ENCODE measurements at places on chromosomes 5 and 9.

DNA sequence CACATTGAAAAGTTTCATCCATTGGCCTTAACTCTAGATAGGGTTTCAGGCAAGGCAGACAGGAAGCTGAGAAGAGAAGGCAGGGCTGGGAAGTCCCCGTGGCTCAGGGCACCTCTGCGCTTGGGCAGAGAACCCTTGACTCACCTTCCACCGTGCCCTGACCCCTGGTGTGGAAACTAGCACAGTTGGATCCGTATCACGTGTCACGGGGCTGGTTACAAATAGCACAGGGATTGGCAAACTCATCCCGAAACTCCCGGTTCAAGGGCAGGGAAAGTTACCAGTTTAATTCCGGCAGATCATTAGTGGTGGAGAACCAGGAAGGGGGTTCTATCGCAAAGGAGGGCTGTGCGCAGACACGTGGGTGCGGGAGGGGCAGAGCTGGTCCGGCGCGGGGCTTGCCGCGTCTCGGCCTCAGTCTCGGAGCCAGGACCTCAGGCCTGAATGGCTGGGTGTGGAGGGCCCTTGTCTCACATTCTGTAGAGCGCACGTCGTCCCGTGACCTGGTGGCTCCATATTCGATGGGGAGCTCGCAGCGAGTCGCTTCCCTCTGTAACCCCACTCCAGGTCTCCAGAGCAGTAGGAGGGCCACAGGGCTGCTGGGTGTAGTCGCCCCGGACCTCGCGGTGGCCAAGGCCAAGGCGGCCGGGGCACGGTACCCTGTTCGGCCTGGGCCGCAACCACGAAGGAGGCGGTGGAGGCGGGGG is 771 bp upstream of the TMEM171 start:
- DNase-seq, result no peak

- DNase-seq, result no peak
Observed at GRCh38 chr5:79301046-79301712, 65.2 kb downstream of the JMY start.

GRCh38 chr9:108845507-108845906 is 10.3 kb downstream of the ACTL7B start:
- no peak for DNase-seq

DNA sequence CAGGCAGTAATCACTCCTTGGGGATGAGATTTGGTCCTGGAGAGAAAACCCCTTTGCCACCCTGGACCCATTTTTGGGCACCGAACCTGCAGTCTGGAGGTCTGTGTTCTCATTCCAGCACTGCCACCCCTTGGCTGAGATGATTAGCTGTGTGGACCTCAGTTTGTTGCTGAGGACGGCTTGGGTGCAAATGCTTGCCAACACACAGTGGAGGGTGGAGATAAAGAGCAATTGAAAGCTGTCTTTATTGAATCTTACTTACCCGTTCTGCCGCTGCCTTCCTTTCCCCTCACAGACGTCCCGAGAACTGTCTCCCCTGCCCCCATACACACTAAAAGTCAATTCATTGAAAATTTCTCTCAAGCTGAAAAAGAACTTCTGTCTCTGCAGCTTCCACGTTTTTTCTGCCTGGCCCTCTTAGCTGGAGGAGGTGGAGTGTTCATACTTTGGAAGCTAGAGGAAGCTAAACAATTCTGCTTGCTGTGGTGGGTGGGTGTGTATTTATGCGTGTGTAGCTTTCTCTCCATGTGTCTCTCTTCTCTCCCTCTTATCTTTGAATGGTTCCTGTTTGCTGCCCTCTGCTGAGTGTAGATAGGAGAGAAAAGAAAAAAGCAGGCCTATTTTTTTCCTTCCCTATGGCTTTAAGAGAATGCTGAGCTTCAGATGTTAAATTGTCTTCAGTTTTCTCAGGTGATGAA is 6.6 kb downstream of the GALNT10 start:
- DNase-seq, result no peak

GRCh38 chr9:16871336-16872151 is 1.1 kb upstream of the BNC2 start:
- no peak for DNase-seq

- no peak for DNase-seq
Observed at GRCh38 chr9:100466829-100467221, 6.1 kb upstream of the TMEFF1 start.

DNA sequence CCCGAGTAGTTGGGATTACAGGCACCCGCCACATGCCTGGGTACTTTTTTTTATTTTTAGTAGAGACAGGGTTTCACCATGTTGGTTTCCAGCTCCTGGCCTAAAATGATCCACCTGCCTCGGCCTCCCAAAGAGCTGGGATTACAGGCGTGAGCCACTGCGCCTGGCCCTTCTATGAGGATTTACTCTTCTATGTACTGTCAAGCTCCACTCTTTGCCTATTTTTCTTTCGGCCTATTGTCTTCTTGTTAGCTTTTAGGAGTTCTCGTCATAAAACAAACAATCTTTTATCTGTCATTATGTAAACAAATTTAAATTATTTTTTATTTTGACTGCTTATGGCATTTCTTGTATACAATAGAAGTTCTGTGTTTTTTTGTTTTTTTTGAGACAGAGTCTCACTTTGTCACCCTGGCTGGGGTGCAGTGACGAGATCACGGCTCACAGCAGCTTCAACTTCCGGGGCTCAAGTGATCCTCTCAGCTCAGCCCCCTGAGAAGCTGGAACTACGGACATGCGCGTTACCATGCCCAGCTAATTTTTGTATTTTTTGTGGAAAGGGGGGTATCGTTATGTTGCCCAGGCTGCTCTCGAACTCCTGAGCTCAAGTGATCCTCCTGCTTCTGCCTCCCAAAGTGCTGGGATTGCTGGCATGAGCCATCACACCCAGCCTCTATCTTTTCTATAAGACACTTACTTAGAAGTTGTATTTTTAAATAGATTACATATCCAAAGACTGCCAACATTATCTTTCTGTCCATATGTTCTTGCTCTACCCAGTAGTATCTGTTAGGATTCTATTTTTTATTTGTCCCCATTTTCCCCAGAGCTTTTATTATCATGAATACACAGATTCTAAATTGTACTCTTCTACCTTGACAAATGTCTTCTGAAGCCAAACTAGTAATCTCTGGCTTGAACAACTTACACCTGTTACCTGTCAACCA is 29.2 kb downstream of the CSNK1A1 start:
- DNase-seq, result no peak

GRCh38 chr9:35277171-35277520 is 115.3 kb downstream of the UNC13B start:
- no peak for DNase-seq

GRCh38 chr9:14240537-14240936 is 73.4 kb downstream of the NFIB start:
- no peak for DNase-seq
